ENCODE measurements at places on chromosomes 7 and 10. TPM values are rescaled to one million over a fixed set of nuclear protein-coding genes. Genes with fewer than 3 reads are reported as not detected.

- DNase-seq = no peak
Measured at GRCh38 chr10:8075282-8076260, 21.1 kb downstream of the GATA3 start.

GRCh38 chr7:38215115-38215514 lies 37.1 kb downstream of the STARD3NL start:
- DNase-seq = no peak

- DNase-seq = peak; percentile 91
Measured at GRCh38 chr10:68074775-68075549, at the start of gene HERC4. Gene HERC4, minus strand, starts transcription at chr10:68075283. Its CDS starts 2,175 bp downstream, at chr10:68073108.

Gene DNAJC12
- total RNA-seq = 35.6 TPM

Gene HABP2
- total RNA-seq = not detected
